Fibroblast of lung (primary cell): ENCODE measurements at places on chromosomes 1 and 21.

- no peak for DNase-seq
Observed at GRCh38 chr1:73500154-73500553, 697.8 kb downstream of the LRRIQ3 start.

GRCh38 chr1:54159733-54160316 is 7.0 kb upstream of the CDCP2 start:
- no peak for DNase-seq

- no peak for DNase-seq
Observed at GRCh38 chr1:169044971-169045370, 61.5 kb upstream of the ATP1B1 start.

- DNase-seq: no peak
Observed at GRCh38 chr1:6472391-6472790, 6.4 kb upstream of the TNFRSF25 start.

- DNase-seq: no peak
Observed at GRCh38 chr1:2347896-2348295, 43.5 kb downstream of the MORN1 start.

DNA sequence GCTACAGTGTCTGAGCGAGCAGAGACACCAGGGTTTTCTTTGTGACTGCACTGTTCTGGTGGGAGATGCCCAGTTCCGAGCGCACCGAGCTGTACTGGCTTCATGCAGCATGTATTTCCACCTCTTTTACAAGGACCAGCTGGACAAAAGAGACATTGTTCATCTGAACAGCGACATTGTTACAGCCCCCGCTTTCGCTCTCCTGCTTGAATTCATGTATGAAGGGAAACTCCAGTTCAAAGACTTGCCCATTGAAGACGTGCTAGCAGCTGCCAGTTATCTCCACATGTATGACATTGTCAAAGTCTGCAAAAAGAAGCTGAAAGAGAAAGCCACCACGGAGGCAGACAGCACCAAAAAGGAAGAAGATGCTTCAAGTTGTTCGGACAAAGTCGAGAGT is 2.7 kb downstream of the ZBTB18 start:
- DNase-seq: no peak

- DNase-seq: peak; percentile 62
Observed at GRCh38 chr1:203486618-203487370, 7.2 kb upstream of the OPTC start.

GRCh38 chr1:245682638-245683628 is 528.1 kb downstream of the KIF26B start:
- no peak for DNase-seq

GRCh38 chr1:76335882-76336281 is 261.3 kb downstream of the ST6GALNAC3 start:
- DNase-seq: peak; percentile 24

- no peak for DNase-seq
Observed at GRCh38 chr1:36307601-36308330, 1.6 kb downstream of the SH3D21 start.

- DNase-seq: no peak
Observed at GRCh38 chr1:63322114-63322943, at the start of gene FOXD3. FOXD3 (plus strand) TSS chr1:63322567; CDS start chr1:63323059, 492 bp downstream.

DNA sequence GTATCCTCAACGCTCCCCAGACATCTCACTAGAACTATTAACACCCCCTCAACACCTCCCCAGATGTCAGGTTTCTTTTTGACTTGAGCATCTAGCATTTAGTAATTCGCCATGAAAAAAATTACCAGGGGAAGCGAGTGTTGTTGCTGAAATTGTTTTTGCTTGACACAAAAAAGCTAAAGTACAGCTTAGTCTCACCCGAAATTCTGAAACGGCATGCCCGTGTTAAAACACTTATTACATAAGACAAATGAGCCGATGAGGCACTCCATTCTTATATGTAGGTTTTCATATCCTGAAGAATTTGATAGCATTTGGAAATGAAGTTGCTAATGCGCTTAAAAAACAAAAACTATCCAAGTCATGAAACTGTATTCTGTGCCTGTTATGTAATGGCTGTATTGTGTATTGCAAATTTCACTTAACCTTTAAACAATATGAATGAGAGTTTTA is 1.3 kb upstream of the NRIP1 start:
- DNase-seq: no peak

- no peak for DNase-seq
Observed at GRCh38 chr1:112146201-112146715, 156.8 kb upstream of the KCND3 start.

- no peak for DNase-seq
Observed at GRCh38 chr1:228341450-228341813, 65.2 kb downstream of the TRIM11 start.

DNA sequence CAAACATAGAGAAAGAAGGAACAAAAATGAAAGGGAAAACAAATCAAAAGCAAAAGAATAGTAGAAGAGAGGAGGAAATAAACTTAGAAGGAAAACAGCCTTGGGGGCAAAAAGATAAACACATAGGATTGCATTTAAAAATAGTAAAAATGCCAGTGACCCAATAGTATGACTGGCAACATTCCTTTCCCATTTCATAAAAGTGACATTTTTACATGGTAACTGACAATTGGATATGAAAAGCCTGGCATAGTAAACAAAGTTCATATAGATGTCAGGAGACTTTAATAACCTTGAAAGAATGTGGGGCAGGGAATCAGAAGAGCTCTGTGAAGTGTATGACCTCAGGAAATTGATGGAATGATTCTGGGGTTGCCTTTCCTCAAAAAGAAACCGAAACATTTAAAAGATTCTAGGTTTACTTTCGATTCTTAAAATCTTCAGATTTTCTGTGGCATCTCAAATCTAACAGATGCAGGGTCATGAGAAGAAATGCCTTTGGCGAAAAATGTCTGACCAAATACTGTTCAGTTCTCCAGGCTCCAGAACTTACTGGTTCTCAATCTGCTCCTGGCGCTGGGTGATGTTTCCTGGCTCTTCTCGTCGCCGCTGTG is 33.7 kb downstream of the SPTA1 start:
- no peak for DNase-seq

DNA sequence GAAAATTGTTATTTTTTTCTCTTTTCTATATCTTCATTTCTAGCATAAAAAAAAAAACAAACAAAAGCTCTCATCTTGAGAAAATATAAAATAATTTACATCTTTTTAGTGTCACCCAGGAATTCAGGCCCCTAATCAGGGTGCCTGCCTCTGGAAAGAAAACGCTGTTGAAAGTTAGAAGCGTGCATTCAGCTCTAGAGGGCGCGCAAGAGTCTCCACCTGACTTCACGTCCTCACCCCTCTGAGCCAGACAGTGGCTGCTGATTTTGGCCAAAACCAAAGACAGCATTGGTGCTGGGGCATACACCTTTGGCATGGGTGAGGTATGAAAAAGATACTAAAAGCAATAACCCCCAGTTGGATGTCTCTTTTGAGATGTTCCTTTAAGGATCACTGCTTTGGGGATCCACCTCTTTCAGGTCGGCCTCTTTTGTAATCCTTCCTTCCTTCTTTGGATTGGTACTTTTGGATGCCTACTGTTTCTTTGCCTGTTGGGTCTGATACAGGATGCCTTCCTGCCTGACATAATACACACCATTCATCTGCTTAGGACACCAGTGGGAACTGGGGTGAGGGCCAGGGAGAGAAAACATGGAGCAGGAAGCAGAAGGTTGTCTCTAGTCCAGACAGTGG is 77.6 kb upstream of the CHRM3 start:
- DNase-seq: peak; percentile 13

DNA sequence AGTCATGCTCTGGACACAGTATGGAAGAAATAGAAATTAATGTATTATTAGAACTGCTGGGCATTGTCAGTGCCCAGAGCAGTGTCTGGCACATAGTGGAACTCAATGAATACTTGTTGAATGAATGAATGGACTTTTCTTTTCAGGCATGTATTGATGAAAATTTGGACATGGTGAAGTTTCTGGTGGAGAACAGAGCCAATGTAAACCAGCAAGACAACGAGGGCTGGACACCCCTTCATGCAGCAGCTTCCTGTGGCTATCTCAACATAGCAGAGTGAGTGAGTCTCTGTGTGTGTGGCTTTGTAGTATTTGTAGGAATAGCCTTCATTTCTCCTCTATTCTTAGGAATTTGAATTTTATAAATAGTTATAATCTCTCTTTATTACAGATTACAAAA is 68.1 kb downstream of the PPP1R12B start:
- peak; percentile 75 for DNase-seq

- DNase-seq: no peak
Observed at GRCh38 chr1:180964056-180964455, 51.4 kb downstream of the KIAA1614 start.

GRCh38 chr1:156504438-156504813 is 3.9 kb upstream of the MEF2D start:
- DNase-seq: no peak

- no peak for DNase-seq
Observed at GRCh38 chr1:189805735-189806134, 671.9 kb downstream of the BRINP3 start.

GRCh38 chr1:42932442-42932941 is 26.2 kb downstream of the SLC2A1 start:
- no peak for DNase-seq

GRCh38 chr1:87642581-87643221 is 314.0 kb downstream of the LMO4 start:
- DNase-seq: no peak
